Stimulated activated CD4-positive, alpha-beta T cell treated with anti-CD3 and anti-CD28 coated beads, Interleukin-1b, Interleukin-23, amount 100 ng/mL, for 1 hour (primary cell): ENCODE measurements at places on chromosomes 3 and 15.
A peak's percentile ranks its signal among the peaks of the same experiment; 100 is the strongest.

GRCh38 chr3:100970477-100970990, 22.7 kb downstream of the ABI3BP start:
- no peak for DNase-seq

GRCh38 chr3:114694251-114694650, 400.4 kb downstream of the TIGIT start:
- no peak for DNase-seq

DNA sequence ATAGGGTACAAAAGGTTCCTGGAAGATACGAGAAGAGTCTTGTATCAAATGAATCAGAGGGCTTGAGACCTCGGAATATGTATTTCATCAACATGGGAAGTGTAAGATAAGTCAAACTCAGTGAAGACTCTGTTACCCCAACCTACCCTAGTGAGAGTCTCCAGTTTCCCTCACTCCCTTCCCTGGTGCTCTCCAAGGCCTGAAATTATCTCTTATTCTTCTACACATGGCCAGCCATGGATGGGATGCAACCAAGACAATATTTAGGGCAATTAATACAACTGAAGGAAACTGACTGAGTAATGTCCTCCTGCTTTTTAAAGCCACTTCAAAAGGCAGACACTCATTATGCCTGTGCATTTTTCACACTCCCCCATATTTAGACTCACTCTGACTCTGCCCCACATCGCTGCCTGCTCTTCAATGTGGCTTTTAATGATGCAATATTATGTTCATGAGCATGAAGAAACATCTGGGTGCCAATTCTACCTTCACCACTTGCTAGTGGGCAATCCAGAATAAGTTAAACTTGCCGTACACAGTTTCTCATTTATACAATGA, 137.1 kb upstream of the THBS1 start:
- DNase-seq, result no peak

DNA sequence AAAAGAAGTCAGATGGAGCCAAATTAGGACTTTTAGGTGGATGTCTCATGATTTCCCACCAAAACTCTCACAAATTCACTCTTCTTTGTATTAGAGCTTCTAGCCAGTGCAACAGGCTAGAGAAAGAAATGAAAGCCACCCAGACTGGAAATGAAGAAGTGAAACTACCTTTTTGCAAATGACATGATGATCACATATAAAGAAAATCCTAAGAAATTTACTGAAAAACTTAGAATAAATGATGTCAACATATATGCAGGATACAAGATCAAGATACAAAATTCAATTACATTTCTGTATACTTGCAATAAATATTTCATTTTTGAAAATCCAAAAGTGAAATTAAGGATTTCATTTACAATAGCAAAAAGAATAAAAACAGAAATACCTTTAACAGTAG, 110.8 kb downstream of the LRIG1 start:
- DNase-seq, result no peak

- DNase-seq, result peak; percentile 9
Measured at GRCh38 chr3:172106989-172107388, 67.6 kb downstream of the FNDC3B start.

DNA sequence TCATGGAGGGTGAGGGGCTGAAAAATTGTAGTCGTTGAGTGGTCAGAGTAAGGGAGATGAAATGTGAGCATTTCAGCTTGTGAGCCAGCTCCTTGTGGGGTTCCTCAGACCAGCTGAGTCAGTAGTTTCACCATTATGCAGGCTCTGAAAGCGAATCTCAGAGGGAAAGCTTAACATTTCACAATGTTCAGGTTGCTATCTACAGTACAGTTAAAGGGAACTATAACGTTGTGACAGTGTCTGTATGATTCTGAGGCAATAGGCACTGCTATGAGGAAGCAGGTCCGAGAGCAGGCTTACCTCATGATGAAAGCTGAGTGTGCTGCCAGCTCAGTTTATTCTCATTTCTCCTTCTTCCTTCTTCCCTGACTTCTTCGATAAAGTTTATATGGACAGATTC, 469.6 kb downstream of the EDEM1 start:
- no peak for DNase-seq

DNA sequence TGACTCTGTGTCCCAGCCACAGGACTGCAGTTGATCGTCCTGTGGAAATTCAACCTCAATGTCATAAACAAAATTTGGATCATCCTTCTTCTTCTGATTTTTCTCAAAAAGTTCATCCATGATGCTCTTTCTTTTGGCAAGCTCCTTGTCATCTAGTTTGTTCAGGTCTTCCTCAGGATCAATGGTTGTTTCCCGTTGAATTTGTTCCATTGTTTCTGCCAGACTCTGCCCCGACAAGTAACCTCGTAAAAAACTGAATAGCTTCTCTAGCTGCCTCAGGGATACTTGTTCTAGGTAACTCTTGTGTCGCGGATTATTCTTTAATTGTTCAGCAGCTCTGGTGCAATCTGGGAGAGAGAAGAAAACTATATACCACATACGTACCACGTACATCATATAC, 4.5 kb downstream of the CEP19 start:
- DNase-seq, result no peak

GRCh38 chr15:34456658-34457057, 19.1 kb upstream of the GOLGA8A start:
- no peak for DNase-seq

- DNase-seq, result no peak
Measured at GRCh38 chr3:7144697-7145308, 283.9 kb downstream of the GRM7 start.

DNA sequence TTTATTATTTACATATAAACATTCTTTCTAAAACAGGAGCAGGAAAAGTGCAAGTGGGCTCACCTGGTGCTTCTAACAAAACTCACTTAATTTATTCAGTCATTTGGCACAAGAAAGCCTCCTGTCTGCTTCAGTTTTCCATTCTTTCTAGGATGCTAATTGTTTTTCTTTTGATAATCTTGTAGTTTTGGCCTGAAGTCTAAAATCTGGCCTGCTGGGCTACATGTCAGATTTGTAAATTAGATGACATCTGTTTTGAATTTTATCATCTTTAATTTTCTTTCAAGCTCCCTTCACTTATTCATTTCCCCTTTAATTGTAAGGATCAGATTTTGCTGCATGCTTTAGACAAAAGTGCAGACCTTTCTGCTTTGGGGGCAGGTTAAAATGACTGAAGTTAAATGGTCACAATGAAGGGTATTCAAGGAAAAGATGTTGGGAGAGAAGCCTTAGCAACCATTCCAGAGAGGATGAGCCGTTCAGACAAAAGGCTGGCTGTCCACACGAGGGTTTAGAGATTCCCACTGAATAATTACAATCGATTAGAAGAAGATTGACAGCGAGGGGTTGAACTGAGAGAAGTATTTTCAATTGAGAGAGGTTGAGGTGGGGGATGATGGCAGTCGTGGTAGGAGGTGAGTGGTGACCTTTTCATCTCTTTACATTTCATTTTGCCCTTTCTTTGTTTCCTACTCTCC, 59.9 kb upstream of the PTX3 start:
- no peak for DNase-seq

- DNase-seq, result no peak
Measured at GRCh38 chr3:117405359-117405758, 695.8 kb downstream of the TUSC7 start.

GRCh38 chr3:177431525-177432176, 234.4 kb upstream of the TBL1XR1 start:
- no peak for DNase-seq

DNA sequence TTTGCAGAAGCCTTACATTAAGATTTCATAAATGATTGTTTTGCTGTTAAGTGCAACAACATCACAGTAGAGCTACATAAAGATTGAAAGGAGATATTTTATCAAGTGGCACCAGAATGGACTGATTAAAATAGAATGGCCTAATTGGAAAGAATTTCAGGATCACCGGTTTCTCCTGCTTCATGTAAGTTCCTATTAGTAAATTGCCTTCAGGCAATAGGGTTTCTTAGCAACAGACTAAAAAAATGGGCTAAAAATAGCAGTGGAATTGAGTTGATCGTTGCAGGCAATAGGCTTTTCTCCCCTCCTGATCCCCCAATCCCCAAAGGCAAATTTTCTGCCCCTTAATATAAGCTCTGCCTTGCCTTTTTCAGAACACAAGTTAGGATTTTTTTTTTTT, 917 bp downstream of the LNP1 start:
- no peak for DNase-seq

DNA sequence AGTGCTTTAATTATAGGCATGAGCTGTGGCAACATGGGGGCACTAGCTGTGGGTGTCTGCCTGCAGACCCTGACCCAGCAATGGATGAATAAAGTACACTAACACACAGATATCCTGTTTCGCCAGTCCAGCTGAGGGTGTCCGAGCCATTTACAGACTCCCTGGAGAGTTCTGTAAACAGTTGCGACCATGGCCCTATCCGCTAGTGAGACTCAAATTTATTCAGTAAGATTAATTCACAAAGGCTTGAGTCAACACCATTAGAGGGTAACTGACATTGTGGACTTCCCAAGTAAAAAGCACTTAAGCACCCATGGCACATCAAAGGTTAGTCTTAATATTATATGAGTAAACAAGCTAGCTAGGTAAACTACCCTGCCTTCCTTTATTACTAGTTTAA, 161.6 kb downstream of the TBL1XR1 start:
- DNase-seq, result no peak

DNA sequence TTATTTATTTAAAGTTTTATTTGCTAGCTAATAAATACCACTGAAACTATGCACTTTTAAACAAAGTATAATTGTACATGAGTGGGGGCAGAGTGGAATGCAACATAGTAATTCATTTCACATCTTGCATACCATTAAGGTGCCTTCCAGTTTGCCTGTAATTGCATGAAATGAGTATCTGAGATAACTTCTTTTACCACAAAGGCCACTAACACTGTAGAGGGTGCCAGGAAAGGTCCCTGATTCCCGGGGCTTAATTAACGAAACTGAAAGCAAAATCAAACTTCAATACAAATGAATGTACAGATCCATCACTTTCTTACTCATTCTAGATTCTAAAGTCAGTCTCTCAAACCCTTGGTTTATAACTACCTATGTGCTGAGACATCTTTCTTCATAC, 2.1 kb downstream of the CD47 start:
- DNase-seq, result no peak

- no peak for DNase-seq
Measured at GRCh38 chr15:77126529-77127326, 55.8 kb upstream of the TSPAN3 start.
